Stomach (tissue), 19 donors: ENCODE measurements at places on chromosomes 3 and 15. TPM values are rescaled to one million over a fixed set of nuclear protein-coding genes. Genes with fewer than 3 reads are reported as not detected.

- DNase-seq, result peak; percentile 44
Measured at GRCh38 chr3:32457971-32458471, 44.6 kb downstream of the CMTM6 start.

LEO1 gene
- total RNA-seq, result 10.6 TPM

DNA sequence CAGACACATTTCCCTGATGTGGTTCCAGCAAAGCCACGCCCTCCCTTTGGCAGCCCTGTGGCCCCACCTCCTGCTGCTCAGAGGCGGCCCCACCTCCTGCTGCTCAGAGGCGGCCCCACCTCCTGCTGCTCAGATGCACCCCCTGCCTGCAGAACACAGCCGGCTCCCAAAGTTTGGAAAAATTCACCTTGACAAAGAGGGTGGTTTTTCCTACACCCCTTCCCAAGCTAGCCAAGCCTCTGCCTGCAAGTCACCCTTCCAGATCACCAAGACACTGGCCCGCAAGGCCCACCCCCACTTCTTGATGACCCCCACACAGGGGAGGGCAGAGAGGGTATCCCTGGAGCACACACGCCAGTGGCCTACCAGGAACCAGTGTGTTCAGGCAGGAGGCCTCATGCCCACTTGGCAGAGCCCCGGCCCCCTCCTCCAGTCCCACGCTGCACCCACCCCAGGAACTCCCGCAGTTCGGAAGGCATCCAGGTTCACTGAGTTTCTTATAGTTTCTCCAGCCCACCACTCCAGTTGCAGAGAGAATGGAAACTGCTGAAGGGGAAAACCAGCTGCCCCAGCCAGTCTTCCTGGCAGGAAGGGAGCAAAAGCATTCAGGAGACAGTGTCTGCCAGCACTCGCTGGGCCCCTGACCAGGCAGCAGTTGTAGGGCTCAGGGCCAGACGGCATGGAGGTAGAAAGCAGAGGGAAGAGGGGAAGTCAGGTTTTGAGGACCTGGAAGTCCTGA lies 2.3 kb upstream of the HAPLN3 start:
- DNase-seq, result peak; percentile 96

DNA sequence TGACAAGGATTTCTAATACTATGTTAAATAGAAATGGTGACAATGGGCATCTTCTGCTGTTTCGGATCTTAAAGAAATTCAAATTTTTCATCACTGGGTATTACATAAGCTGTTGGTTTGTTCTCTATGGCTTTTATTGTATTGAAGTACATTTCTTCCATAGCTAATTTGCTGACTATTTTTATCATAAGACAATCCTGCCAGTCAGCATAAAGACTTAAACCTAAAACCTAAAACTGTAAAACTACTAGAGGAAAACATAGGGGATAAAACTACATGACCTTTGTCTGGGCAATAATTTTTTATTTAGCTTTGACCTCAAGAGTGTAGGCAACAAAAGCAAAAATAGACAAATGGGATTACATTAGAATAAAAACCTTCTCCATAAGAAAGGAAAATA lies 1017.4 kb downstream of the SI start:
- DNase-seq, result no peak

GRCh38 chr3:149487598-149488197 lies 13.2 kb downstream of the TM4SF4 start:
- no peak for DNase-seq

GRCh38 chr3:33277193-33277882 lies at the start of gene FBXL2:
FBXL2 (plus strand) TSS chr3:33277442; CDS start chr3:33277513, 71 bp downstream.
- DNase-seq, result peak; percentile 56

DNA sequence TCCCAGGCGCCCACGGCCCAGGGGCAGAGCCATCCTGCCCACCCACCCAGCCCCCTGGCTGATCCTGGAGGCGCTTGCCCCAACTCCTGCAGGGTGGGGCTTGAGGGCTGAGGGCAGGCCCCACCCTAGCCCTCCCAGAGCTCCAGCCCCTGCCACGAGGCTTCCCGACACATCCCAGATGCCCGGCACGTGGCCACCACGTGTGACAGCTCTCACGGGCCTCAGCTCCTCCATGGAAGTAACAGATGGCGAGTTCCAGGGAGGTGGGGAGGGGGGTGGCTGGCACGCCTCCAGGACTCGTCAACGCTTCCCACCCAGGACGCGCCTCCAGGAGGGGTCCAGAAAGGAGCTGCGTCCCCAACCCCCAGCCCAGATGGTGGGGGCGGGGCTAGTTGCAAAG lies 29.1 kb downstream of the PLXND1 start:
- DNase-seq, result peak; percentile 80

GRCh38 chr3:6928064-6928463 lies 67.1 kb downstream of the GRM7 start:
- peak; percentile 15 for DNase-seq

GRCh38 chr3:152314677-152315353 lies 46.1 kb downstream of the MBNL1 start:
- no peak for DNase-seq

DNA sequence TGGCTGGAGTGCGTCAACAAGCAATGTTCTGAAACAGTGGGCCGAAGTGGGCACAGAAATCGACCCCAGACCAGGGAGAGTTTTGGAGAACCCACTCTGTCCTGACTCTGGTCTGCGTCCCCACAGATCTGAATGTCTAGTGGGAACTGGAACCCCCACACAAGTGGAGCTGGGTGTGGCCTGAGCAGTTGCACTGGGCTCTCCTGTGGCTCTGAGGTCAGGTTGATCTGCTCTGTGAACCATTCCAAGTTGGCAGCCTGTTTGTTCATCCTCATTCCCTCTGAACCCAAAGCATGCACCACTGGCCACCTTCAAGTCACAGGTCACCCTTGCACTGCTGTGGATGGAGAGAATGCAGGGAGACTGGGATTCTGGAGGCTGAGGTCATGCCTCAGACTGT lies 60.5 kb downstream of the STARD5 start:
- no peak for DNase-seq

GRCh38 chr15:22262613-22263020 lies 182.3 kb downstream of the OR4M2 start:
- DNase-seq, result no peak
